AG10803 (cell line): ENCODE measurements at places on chromosomes 2 and 18.

DNA sequence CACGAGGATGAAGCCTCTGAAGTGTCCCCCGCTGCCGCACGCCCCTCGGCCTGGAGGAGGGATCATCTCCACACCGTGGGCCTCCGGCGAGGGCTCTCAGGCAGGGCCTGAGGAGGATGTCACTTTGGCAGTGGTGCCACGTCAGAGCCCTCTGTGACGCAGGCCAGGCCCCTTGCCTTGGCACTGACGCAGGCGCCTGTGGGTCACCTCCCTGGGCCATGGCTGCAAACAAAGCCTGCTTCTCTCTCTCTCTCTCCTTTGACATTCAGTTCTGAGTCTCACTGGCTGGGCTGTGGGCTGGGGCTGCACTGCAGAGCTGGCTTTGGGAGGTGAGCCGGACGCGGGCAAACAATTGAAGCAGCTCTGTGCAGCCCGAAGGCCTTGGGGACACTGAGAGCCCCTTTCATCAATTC, 273.7 kb downstream of the TWIST2 start:
- DNase-seq, result no peak

GRCh38 chr2:174863183-174863582, 98.9 kb upstream of the CHRNA1 start:
- no peak for DNase-seq

GRCh38 chr18:48355276-48356115, 53.7 kb downstream of the ZBTB7C start:
- DNase-seq, result no peak

DNA sequence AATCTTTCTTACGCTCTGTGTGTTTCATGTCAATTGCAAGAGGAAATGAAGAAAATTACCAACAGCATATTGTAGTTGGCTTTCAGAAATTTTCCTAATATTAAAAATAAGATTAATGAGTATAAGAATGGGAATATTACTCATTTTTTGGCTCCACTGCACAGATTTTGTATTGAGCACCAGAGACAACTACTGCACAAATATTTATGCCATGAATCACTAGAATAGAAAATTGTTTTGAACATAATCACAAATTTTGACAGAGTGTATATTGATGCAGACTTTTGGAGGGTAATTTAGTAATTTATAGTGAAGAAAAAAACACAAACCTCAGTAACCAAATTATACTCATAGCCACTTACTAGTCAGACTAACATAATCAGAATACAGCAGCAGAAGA, 118.3 kb downstream of the DOK6 start:
- DNase-seq, result peak; percentile 4

DNA sequence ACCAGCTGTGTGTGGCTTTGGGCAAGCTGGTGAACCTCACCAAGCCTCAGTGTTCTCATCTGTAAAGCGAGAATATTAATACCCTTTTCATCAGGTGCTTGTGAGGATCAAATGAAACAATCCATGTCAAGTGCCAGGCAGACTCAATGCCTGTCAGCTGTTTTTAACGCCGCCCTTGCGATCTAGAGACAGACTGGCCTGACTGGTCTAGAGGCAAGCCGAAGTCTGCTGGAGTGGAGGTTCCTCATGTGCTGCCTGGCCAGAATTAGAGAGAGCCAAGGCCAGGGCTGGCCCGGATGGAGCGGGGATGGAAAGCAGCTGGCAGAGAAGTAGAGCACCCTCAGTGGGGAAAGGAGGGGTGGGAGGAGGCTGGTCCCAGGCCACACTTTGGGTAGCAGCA, 74.5 kb upstream of the B3GNT7 start:
- DNase-seq, result no peak

DNA sequence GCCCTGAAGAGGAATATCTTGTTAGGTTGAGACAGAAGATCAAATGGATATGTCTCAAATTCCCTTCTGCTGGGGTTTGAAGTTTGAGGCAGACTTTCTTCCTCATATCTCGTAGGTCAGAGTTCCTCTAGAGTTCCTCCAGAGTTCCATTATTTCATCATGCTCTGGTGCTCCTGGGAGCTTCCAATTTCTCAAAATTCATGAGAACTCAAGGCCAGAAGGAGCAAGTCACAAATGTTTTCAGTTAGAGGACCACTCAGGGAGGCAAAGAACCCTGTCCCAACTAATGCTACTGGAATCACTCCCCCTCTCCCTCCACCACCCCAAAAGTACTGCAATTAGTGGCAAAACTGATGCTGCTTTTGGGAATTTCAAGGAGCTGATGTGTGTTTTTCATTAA, 115.7 kb upstream of the RBMS1 start:
- DNase-seq, result peak; percentile 61

DNA sequence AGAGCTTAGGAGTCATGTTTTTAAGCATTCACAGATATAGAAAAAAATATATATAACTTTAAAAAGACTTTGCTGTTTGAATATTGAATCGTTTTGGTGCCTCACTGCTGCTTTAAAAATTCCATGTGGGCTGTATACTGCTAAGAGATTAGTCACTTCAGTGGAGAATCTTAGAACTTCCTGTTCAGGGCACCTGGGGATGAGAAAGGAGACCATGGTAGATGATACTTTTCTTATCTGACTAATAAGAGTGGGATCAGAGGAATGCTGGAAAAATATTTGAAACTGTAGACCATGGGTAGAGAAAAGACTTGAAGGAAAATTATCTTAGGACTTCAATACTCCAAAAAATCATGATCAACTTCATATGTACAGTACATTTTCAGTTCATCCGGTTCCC, 442.2 kb upstream of the SETBP1 start:
- no peak for DNase-seq

DNA sequence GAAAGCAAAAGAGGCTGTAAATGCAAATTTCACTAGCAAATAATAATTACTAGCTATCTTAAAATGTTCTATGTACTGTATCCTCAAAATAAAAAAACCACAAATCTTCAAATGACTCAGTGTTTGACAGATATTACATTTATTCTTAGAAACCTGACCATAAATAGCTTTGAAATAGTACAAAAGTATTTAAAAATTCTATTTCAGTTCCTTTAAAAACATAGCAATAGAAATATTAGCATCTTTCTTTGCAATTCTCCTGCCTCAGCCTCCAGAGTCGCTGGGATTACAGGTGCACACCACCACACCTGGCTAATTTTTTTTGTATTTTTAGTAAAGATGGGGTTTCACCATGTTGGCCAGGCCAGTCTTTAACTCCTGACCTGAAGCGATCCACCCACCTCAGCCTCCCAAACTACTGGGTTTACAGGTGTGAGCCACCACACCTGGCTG, 50.6 kb downstream of the MSH6 start:
- DNase-seq, result no peak

DNA sequence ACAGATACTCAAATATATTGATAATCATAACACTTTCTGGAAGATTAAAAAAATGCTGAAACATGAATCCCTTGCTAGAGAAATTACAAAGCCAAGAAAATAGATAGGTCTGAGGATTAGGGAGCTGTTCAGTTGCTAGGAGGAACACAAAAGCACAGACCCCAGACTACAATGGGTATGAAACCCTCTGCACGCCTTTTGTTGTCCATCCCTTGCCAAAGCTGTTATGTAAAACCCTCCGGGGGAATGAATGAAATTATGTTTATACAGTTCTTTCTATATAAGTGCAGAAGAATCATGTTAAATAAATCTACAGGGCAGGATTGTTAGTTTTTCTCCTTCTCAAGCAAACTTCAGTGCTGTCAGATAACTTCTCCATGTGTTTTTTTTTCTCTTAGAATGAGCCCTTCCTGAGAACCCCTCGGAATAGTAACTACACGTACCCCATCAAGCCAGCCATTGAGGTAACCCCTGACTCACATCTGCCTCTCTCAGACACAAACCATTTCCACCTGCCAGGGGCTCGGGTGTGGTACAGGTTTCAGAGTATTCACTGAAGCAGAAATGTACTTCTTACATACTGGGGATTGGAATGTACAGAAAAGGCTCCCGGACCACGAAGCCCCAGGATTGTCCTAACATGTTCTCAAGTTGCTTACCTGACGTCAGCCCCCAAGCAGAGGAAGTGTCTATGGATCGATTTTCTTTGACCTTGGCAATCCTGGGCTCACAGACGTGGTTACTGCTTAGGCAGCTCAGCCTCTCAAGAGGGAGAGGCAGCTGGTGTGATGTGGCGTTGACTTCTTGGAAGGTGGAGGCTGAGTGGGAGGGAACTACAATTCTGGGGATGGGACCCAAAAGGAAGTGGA, 118.0 kb downstream of the PLB1 start:
- no peak for DNase-seq

DNA sequence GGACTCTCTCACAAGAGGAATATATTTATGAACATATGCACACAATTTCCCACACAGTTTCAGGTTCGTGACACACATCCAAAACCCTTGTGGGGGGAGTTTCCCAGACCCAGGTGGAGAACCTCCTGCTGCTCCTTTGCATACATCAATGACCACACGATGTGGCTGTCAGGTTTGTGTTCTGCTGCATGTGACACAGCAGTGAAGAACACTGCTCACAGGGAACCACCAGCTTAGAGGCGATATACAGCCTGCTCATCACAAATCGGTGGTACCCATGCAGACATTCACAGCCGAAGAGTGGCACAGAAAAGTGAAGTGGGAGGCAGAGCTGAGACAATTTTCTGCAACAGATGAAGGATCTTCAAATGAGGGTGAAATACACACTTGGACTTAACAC, 175.6 kb upstream of the ZFP36L2 start:
- DNase-seq, result no peak

DNA sequence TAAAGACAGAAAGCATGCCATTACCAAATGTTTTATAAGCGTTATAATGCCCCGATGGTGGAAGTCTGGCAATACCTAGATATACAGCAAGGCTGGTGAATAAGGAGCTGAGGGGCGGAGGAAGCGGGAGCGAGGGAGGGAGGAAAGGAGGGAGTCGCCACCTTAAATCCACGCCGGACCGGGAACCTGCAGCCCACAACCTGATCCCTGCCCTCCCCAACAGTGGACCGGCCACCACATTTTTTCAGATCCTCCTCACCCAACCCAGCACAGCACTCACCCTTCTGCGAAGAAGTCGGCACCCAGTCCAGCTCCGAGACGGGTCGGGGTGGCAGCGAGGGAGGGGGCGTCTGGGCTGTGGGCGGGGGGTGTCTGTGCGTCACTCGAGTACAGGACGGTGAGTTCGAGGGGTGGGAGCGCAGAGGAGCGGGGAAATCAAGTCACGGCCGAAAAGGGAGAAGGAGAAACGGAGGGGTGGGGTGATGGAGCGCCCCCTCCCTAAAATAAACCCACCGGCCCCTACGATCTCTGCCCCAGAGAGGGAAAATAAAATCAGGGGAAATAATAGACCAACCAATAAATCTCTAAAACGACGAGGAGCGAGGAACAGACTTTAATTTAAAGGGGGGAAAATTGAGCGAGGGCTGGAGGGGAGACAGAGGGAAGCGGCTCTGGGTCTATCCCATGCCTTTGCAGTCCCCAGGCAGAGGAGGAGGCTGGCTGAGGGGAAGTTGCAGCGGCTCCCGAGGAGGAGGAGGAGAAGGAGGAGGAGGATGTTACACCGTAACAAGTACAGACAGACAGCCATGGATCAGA, 96.5 kb upstream of the SERTAD2 start:
- DNase-seq, result peak; percentile 46

- DNase-seq, result no peak
Measured at GRCh38 chr2:5190023-5190422, 502.2 kb upstream of the SOX11 start.

- no peak for DNase-seq
Measured at GRCh38 chr18:49856496-49856895, 43.2 kb upstream of the ACAA2 start.

- DNase-seq, result no peak
Measured at GRCh38 chr18:35588995-35589394, 7.5 kb downstream of the GALNT1 start.

DNA sequence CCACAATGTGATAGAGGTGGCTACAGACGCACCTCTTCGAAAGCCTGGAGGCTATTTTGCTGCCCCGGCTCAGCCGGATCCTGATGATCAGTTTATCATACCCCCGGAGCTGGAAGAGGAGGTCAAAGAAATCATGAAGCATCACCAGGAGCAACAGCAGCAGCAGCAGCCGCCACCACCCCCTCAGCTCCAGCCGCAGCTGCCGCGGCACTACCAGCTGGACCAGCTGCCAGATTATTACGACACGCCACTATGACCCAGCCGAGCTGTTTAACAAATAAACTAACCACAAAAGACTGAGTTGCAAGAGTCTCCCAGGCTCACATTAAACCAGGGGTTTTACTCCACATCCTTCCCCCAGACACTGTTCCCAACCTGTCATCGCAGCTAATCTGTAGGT, 263.8 kb downstream of the PHLPP1 start:
- peak; percentile 85 for DNase-seq

- no peak for DNase-seq
Measured at GRCh38 chr2:64929333-64929732, 59.9 kb upstream of the SLC1A4 start.

DNA sequence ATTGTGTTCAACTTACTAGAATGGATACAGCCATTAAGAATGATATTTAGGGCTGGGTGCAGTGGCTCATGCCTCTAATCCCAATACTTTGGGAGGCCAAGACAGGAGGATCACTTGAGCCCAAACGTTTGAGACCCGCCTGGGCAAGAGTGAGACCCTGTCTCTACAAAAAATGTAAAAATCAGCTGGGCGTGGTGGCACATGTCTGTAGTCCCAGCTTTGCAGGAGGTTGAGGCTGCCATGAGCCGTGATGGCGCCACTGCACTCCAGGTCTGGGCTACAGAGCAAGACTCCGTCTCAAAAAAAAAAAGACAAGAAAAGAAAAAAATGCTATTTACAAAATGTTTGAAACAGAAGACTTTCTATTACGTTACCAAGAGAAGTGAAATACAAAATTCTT, 30.0 kb downstream of the REEP1 start:
- no peak for DNase-seq

DNA sequence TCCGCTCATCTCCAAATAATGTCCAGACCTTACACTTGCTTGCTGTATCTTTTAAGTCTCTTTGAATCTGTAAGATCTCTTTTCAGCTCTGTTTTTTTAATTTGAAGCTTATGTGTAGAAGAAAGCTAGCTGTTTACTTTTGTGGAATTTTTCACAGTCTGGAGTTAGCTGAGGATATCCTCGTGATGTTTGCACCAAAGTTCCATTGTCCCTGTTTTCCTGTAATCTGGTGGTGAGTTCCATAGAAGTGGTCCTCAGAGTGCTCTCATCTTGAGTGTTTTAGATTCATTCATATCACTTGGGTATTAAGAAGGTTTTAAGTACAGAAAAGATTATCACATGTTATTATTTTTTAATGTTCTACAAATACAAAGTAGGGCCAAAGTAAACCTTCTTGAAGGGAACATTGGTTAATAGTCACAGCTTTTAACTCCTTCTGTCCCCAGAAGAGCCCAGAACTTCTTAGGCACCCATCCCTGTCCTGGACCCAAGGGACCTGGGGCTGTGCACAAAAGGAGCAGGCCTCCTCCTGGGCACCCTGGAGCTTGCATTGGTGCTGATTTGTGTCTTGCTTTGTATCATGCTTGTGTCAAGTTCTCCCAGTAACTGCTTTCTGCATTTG, 15.0 kb downstream of the MLPH start:
- DNase-seq, result peak; percentile 46

DNA sequence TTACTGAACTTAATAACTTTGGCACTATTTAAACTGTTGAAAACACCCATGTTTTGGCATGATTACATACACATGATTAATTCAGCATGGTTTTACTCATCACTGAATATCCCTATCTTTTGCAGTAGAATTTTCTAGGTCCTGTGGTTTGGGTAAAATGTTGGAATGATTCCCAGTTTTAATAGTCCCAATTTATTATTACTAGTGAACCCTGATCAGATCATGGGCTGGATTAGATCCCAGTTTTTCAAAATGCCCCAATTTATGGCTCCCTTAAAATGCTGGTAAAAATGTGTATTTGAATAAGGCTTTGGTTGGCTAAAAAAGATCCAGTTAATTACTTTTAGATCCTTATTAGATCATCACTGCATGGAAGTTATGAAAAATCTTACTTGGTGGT, 273.6 kb upstream of the NRP2 start:
- DNase-seq, result peak; percentile 64
